CD8-positive, alpha-beta memory T cell (primary cell): ENCODE measurements at places on chromosomes 2 and 18.
A peak's percentile ranks its signal among the peaks of the same experiment; 100 is the strongest.

DNA sequence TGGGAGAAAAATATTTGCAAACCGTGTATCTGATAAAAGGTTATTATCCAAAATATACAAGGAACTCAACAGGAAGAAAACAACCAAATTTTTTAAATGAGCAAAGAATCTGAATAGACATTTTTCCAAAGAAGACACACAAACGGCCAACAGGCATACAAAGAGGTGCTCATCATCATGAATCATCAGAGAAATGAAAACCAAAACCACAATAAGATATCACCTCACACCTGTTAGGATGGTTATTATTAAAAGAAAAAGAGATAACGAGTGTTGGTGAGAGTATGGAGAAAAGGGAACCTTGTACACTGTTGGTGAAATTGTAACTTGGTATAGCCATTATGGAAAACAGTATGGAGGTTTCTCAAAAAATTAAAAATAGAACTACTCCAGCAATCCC lies 463.3 kb downstream of the IRS1 start:
- no peak for DNase-seq

GRCh38 chr2:67776276-67776675 lies 286.5 kb downstream of the C1D start:
- DNase-seq: no peak

DNA sequence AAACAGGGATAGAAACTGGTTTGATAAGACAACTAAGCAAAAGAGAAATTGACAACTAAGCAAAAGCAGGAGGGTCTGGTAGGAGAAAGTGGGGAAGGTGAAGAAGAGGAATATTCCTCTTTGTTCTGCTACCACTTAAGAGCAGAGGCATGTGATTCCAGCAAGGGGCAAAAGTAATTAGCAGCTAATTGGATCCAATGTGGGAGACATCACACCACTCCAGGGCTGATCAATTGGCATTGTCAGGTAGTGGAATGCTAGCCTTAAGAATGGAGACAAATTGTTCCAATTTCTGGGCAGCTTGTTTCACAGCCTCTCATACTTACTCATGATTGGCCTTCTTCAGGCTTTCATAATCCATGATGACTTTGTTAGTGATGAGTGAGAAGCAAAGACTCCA lies 547.1 kb upstream of the GCFC2 start:
- no peak for DNase-seq

DNA sequence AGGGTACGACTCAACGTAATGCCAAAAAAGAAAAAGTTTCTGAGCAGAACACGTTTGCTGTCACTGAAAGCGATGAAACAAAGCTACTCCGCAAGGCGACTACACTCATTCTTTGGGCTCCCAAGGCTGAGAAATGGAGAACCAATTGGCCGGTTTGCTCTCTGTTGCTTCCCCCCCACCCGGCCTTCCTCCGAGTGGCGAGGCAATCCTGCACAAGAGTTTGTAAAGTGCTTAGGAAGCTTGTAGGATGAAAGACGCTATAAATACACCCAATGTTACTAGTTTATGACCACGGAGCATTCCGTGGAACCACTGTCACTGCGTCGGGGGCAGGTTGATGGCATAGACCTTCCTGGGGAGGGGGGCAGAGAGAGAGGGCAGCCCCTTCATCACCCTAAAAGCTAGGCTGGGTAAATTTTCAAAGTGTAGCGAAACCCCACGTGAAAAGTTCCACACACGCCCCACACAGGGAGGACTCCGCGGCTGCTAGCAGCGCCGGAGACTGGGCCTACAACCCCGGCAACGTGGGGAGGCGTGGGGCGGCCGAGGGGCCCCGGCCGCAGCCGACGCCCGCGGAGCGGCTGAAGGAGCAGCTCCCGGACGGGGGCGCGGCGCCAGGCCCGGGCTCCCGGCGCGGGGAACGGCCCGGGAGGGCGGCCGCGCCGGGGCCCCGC lies 915 bp downstream of the CUL3 start:
- peak; percentile 3 for DNase-seq

DNA sequence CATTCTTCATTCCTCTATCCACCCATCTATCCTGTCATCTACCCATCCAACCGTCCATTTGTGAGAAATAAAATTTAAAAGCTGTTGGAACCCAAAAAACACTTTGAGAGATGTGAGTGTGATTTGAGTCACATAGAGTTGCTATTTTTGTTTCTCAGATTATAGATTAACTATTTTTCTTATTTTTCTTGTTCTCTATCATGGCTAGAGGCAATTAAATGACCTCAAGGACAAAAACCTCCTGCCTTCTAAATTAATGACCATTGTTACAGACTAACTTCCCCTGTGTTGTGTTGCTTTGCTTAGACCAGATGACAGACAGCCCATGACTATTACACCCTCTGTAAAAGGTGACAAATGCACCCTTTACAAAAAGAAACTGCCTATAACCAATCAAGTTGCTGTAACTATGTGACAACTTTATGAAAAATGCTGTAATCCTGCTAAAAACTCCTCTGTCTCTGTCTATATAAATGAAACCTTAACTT lies 207.9 kb upstream of the CXCR4 start:
- no peak for DNase-seq

GRCh38 chr18:46071653-46072375 lies at the start of gene PSTPIP2:
Gene PSTPIP2 (minus strand): TSS chr18:46072260. CDS start chr18:46072188, 72 bp downstream.
- DNase-seq: peak; percentile 51

DNA sequence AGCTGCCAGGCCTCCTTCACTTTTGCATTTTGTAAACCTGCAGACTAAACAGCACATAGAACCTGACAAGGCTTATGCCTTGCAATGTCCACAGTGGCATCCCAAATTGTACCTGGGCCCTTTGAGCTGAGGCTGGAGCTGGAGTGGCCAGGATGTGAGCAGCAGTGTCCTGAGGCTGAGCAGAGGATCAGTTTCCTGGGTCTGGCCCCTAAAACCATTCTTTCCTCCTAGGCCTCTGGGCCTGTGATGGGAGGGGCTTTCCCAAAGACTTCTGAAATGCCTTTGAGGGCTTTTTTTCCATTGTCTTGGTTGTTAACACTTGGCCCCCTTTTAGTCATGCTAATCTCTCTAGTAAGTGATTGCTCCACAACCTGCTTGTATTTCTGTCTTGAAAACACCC lies 32.8 kb downstream of the FSIP2 start:
- no peak for DNase-seq
